Colonic mucosa (tissue), 4 donors: ENCODE measurements at places on chromosomes 2 and 18. TPM values are rescaled to one million over a fixed set of nuclear protein-coding genes. Genes with fewer than 3 reads are reported as not detected.
A peak's percentile ranks its signal among the peaks of the same experiment; 100 is the strongest.

DNA sequence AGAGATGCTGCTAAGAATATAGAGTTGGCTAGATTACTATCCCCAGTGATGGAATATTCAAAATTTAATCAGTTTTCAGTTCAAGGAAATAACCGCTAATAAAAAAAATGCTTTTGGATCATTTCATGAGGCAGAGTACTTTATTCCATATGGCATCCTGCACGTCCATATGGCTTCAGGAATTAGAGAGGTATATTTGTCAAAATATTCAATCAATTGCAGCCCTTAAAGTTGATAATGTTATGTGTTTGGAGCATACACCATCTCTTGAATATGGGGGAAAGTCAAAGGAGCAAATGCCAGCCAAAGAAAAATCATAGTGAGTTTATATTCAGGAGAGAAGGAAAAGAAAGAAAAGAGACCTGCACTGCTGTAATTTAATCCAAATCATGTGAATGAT is 266.4 kb downstream of the TMEM182 start:
- no peak overlapping the region for H3K4me3 ChIP-seq
- H3K4me1 ChIP-seq = no peaks in the 10 kb centered on the region
- DNase-seq = no peak
- no peaks in the 10 kb centered on the region for H3K36me3 ChIP-seq
- no peaks in the 10 kb centered on the region for H3K27me3 ChIP-seq

- no peaks in the 10 kb centered on the region for H3K27me3 ChIP-seq
- no peaks in the 10 kb centered on the region for H3K36me3 ChIP-seq
- peaks cover 3% of the 10 kb centered on the region for H3K4me1 ChIP-seq
- DNase-seq = no peak
Observed at GRCh38 chr2:70089220-70089982, 2.1 kb downstream of the PCBP1 start.

DNA sequence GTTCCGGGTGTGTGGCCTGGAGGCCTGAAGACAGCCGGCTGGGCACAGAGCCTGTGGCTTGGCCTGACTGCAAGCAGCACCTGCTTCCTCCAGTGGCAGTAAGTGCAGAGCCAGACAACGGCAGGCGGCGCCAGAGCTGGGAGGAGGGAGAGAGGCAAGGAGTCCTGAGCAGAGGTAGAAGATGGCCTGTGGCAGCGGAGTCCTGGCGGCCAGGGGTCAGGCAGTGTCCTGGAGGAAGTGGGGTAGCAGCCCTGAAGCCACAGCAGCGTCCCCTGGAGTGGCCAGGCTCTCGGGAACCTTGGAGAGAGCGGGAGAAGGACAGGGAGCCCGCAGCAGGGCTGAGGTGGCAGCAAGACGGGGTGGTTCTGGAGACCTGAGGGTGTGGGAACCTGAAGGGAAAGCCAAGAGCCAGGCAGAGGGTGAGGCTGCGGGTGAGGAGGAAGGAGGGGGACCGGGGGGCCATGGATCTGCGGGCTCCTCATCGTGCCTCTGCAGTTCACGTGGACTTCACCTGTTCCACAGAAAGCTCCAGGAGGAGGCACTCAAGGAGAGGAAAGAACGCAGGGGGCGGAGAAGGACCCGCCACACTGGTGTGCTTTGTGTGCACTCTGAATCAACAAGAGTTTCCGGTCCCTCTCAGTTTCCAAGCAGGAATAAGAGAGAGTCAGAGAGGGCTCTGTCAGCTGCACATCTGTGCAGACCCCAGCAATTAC is 85.9 kb downstream of the USP40 start:
- H3K27ac ChIP-seq = no peak overlapping the region
- H3K4me1 ChIP-seq = no peaks in the 10 kb centered on the region
- DNase-seq = no peak
- H3K4me3 ChIP-seq = no peak overlapping the region
- no peaks in the 10 kb centered on the region for H3K27me3 ChIP-seq

CRYGC gene
- not detected for total RNA-seq

DNA sequence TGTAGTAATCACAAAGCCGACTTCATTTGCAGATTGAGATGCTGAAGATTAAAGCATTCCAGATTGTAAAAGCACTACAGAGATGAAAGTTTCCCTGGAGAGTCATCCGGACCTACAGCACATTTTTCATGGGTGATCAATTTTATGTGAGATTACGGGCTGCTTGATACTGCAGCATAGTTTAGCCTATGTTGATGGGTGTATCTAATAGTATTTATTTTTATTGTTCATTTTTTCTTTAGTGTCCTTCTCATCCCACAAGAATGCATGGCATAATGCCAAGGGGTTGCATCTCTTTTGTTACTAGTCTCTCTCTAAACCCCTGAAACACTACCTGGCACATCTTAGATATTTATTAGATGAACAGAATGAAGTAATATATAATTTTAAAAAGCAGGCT is 240.4 kb downstream of the MBD2 start:
- H3K36me3 ChIP-seq = no peaks in the 10 kb centered on the region
- no peaks in the 10 kb centered on the region for H3K27me3 ChIP-seq
- no peak overlapping the region for H3K4me3 ChIP-seq
- no peak for DNase-seq
- H3K4me1 ChIP-seq = no peaks in the 10 kb centered on the region

SLC25A52 gene
- not detected for total RNA-seq

DNA sequence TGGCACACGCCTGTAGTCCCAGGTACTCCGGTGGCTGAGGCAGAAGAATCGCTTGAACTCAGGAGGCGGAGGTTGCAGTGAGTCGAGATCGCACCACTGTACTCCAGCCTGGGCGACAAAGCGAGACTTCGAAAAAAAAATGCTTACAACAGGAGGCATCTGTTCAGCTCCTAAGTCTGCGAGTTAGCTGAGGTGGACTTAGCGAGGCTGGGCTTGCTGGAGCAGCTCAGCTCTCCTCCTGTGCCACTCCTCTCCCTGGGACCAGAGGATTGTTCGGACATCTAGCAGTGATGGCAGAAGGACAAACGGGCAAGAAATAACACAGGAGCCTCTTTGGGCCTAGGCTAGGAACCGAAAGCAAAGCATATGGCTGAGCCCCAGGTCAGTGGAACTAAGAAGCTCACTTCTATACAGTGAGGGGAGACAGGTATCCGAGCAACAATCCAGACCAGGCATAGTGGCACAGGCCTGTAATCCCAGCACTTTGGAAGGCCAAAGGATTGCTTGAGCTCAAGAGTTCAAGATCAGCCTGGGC is 260.1 kb downstream of the GLI2 start:
- peak; percentile 5 for DNase-seq
- no peaks in the 10 kb centered on the region for H3K36me3 ChIP-seq

DNA sequence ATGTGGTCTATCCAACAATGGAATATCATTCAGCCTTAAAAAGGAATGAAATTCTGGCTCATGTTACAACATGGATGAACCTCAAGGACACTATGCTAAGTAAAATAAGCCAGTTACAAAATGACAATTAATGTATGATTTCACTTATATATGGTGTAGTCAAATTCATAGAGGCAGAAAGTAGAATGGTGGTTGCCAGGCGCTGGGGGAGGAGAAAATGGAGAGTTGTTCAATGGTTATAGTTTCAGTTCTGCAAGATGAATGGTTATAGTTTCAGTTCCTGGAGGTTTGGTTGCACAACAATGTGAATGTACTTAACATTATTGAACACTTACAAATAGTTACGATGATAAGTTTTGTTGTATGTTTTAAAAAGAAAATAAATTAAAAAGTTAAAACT is 79.2 kb upstream of the IL1R2 start:
- H3K4me1 ChIP-seq = no peaks in the 10 kb centered on the region
- no peaks in the 10 kb centered on the region for H3K27me3 ChIP-seq
- no peaks in the 10 kb centered on the region for H3K36me3 ChIP-seq

GRCh38 chr2:30234180-30234971 is 3.0 kb downstream of the LBH start:
- no peaks in the 10 kb centered on the region for H3K4me1 ChIP-seq
- peaks cover 30% of the 10 kb centered on the region for H3K27me3 ChIP-seq
- DNase-seq = no peak
- H3K4me3 ChIP-seq = peak overlapping the region; percentile 60

EML6 gene
- total RNA-seq = 2.5 TPM

DNA sequence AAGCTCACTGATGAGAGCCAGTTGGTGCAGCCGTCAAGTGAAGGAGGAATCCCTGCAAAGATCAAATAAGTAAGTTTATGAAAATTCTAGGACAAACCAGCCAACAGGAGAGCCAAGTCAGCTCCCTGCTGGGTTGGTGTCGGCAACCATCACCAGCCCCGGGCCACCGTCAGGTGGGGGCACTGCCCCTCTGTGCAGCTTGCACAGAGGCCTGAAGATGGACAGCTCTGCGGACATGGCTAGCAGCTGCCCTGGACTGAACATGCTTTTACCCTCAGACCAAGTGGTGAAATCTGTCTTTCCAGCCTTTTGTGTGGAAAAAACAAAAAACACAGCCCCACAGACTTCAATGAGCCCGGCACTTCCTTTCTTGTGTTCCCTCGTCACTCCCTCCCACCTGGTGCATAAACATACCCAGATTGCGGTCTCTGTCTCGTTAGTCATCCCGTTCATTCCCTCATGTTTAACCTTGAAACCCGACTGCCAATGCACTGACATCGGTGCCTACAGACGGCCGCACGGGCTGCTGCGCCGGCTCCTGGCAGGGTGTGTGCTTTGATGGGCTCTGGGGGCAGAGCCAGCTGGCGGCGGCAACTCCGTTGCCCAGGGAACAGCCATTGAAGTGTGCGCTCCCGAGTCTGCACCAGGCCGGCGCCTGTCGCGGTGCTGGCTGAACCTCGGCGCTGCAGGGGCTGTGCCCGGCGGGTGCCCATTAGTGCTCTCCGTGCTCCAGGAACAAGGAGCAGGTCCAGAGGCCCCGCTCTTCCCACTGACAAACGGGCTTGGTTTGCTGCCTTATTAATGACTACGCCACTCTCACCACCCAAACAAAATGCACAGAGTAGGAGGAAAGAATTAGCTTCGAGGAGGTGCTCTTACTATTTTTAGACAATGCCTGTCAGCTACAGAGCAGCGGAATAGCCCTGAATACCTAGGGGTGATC is 95.3 kb downstream of the EIPR1 start:
- H3K27me3 ChIP-seq = no peaks in the 10 kb centered on the region
- H3K27ac ChIP-seq = no peak overlapping the region
- no peak overlapping the region for H3K4me3 ChIP-seq
- DNase-seq = no peak
- no peaks in the 10 kb centered on the region for H3K4me1 ChIP-seq

DNA sequence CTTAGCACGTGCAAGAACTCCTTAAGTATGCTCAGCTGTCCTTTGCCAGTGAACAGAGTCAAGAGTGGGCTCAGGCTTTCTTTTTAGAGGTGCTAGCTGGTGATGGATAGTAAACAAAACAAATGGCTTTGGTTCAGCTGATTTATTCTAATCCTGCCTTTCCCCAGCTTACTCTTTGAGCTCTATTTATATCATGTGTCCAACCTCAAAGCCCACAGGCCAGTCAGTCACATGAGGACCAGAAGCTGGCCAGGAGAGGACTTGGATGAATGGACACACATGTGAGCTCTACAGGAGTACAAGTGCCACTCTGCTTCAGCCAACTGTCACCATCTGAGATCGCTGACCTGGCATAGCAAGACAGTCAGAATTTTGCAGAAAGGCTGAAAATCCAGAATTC is 59.4 kb downstream of the STK39 start:
- DNase-seq = no peak
- H3K27ac ChIP-seq = no peak overlapping the region
- no peaks in the 10 kb centered on the region for H3K36me3 ChIP-seq
- no peak overlapping the region for H3K4me3 ChIP-seq
- no peaks in the 10 kb centered on the region for H3K27me3 ChIP-seq

DNA sequence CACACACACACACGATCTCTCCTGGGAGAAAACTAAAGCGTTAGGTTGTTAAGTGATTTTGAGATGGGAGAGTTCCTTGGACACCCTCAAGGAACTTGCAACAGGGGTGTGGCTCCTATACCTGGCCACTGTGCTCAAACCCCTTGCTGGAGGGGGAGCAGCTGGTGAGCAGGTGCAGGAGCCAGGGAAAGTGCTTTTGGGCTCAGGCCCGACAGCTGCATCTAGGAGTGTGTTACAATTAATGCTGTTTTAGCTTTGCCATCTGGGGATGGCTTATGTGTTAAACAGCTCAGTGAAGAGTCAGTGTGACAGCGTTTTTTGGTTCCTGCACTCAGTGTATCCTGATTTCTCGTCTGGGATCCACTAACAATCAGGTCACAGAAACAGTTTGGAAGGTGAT is 510.8 kb downstream of the TRIB2 start:
- H3K4me1 ChIP-seq = no peaks in the 10 kb centered on the region
- H3K27me3 ChIP-seq = no peaks in the 10 kb centered on the region
- no peak overlapping the region for H3K27ac ChIP-seq
- no peak for DNase-seq

DNA sequence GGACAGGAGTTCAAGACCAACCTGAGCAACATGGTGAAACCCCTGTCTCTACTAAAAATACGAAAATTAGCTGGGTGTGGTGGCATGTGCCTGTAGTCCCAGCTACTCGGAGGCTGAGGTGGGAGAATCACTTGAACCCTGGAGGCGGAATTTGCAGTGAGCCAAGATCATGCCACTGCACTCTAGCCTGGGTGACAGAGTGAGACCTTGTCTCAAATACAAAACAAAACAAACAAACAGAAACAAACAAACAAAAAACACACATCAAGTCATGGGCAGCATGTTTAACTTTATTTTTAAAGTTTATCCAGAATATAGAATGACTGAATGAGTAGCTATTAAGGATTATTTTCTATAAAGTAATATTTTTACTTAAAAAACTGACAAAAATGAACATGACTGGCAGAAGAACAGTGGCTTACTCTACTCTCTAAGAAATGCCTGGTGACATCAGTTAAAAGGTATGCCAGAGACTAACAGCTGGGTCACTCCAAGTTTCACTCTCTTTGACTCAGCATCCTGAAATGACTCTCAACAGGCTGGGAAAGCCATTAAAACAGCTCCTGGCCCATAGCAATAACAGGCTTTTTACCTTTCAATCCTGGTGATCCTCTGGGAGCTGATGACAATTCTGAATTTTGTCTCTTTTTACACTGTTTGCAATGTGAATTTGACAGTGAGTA is 281.6 kb upstream of the STON1 start:
- no peaks in the 10 kb centered on the region for H3K4me1 ChIP-seq
- H3K4me3 ChIP-seq = no peak overlapping the region
- H3K27ac ChIP-seq = no peak overlapping the region
- H3K27me3 ChIP-seq = no peaks in the 10 kb centered on the region
- no peak for DNase-seq

CCDC74B gene
- total RNA-seq = 0.64 TPM

DNA sequence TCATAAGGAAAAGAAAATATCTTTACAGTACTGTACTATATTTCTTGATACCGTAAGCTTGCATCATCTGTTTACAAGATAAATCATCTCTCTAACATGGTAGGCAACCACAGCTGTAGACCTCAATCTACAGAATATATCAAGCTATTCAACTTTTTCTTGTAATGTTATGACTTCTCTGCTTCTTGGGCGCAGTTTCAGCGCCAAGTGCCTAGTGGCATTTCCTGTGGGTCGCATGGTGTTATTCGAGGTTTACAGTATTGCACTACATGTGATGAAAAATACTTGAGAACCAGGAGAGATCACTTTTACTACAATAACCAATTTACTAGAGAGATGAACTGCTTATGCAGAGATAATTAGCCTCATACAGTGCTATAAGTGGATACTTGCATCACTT is 34.0 kb upstream of the SESTD1 start:
- no peaks in the 10 kb centered on the region for H3K36me3 ChIP-seq
- no peaks in the 10 kb centered on the region for H3K4me1 ChIP-seq
- H3K27ac ChIP-seq = no peak overlapping the region

DSG4 gene
- 0.16 TPM for total RNA-seq

TMEM247 gene
- not detected for total RNA-seq
